Pulmonary artery endothelial cell (primary cell): ENCODE measurements at places on chromosomes 5 and 9. TPM values are rescaled to one million over a fixed set of nuclear protein-coding genes. Genes with fewer than 3 reads are reported as not detected.

DNA sequence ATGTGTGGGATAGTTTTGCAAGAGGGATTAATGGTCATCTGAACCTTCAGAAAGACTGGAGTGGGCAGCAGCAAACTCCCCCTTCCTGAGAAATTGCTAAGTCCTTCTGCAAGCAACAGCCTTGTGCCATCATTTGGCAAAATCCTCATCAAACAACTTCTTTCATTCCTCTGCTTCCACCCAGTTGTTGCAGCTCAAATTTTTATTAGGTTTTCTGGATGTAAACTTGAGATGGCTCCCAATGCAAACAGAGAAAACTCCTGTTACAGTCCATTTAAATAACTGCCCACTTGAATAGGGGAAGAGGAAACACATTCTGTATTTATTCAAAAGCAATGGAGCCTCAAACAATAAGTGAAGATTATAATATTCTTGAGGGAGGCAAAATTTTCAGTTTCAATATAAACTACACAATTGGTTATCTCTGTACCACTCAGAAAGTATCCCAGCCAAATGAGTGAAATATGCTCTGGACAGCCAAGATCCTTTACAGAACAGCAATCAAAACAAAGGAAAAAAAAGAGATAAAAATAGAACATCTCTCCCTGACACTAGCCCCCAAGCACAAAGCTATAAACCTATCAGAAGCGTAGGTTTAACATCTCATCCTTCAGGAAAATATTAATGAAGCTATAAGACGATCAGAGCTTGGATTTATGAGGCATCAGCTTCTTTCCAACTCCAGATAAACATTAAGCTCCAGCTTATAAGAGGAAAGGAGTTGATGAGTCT is 17.3 kb upstream of the DAP start:
- no peak for DNase-seq

SKP1 gene
- total RNA-seq, result 248 and 304 TPM in 2 replicates

- DNase-seq, result no peak
Observed at GRCh38 chr9:22169243-22169642, 160.1 kb upstream of the CDKN2B start.

- no peak for DNase-seq
Observed at GRCh38 chr5:144089401-144090021, 80.9 kb downstream of the YIPF5 start.

- no peak for DNase-seq
Observed at GRCh38 chr5:89199306-89199705, 316.3 kb upstream of the MEF2C start.

SPOCK1 gene
- 70.3 and 324 TPM in 2 replicates for total RNA-seq

GRCh38 chr5:88405783-88406182 is 137.1 kb upstream of the TMEM161B start:
- no peak for DNase-seq

DNA sequence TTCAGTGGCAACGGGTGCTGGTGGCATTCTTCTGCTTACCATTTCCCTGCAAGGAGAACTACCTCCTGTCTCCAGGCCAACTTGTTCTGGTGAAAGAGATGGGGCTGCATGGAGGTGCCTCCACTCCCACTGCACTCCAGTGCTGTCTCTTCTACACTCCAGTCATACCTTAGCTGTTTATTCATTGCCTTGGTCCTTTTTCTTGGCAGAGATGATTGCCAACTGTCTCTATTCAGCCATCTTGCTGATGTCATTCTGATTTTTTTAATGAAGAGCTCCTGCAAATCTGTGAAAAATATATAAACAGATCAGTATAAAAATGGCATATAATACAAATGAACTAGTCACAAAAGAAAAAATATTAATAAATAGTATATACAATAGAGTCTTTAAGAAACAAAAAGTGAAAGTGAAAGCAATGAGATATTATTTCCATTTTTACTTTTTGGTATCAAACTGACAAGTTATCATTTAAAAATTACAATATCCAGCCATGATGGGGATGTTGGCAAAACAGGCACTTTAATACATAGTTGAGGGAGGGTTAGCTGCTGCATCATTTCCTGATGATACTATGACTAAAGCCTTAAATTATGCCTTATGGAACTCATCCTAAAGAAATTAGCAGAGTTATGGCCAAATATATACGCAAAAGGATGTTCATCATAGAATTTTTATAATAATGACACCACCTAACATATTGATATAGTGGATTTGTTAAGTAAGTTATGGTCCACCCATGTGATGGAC is 109.4 kb downstream of the CARTPT start:
- DNase-seq, result no peak

- peak; percentile 45 for DNase-seq
Observed at GRCh38 chr9:97703437-97704344, 6.6 kb upstream of the XPA start.

DNA sequence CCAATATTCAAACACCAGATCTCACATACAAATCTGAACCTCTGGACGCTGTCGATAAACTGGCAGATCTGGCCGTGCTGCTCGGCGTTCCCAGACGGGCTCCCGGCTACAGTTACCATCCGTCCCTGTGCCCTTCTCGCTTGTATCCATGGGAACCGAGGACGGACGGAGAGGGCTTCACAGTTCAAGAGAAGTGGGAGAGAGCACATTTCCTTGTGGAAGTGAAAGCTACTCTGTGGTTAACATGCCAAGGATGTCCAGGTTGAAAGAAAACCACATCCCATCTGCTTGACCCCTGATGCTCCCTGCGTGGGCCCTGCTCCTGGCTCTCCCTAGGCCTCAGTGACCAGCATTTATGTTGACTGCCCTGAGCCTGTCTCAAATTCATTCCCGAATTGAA is 6.3 kb upstream of the DBN1 start:
- DNase-seq, result no peak

GRCh38 chr9:76886318-76886717 is 19.6 kb downstream of the PRUNE2 start:
- DNase-seq, result no peak

GRCh38 chr5:160438316-160439204 is 16.9 kb downstream of the PTTG1 start:
- DNase-seq, result no peak

DNA sequence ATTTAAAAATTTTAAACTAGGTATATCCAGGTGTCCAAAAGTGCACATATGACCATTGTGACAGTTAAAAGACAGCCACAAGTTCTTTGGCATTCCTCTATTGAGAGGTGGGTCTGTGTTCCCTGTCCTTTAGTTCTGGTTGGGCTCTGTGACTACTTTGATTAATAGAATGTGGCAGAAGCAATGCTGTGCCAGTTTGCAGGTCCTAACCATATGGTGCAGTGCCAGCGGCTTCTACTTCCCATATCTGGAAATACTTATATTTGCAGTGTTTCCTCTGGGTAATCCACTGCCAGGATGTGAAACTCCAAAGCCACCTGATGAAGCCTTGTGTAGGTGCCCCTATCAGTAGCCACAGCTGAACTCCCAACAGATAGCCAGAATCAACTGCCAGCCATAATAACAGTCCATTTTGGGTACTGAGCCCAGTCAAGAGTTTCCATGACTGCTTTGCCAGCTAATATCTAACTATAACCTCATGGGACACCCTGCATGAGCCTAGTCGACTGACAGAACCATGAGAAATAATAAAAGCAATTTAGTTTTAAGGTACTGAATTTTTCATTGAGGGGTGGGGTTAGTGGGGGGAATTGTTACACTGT is 361.0 kb upstream of the SEMA6A start:
- DNase-seq, result no peak

DNA sequence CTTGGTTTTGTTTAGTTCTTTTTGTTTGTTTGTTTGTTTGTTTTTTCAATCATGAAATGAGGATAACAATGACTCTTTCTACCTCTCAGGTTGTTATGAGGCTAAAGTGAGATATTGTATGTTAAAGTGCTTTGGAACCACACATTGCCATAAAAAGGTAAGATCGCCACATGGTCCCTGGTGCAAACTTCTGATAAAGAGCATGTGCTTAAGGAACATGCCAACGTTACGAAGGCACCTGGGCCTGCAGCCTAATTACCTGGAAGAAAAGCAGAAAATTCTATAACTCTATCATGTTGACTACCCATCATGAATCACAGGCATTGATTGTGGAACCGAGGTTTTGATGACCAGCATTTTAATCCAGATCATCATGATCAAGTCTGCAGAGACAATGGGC is 151.8 kb downstream of the DROSHA start:
- no peak for DNase-seq

QRFP gene
- not detected in 2 replicates for total RNA-seq

- no peak for DNase-seq
Observed at GRCh38 chr5:75522025-75522424, 10.3 kb downstream of the POLK start.

GRCh38 chr9:75671354-75671753 is 219.1 kb upstream of the PCSK5 start:
- no peak for DNase-seq

GRCh38 chr9:113682297-113682771 is 193.8 kb upstream of the ZNF618 start:
- peak; percentile 61 for DNase-seq
